ENCODE measurements at places on chromosomes 11 and 22. TPM values are rescaled to one million over a fixed set of nuclear protein-coding genes. Genes with fewer than 3 reads are reported as not detected.

Gene OR10D3
- not detected for polyA plus RNA-seq

Gene C11orf98
- polyA plus RNA-seq, result 149 TPM

Gene KCNJ1
- polyA plus RNA-seq, result not detected

Gene C11orf24
- polyA plus RNA-seq, result 10.4 TPM

Gene SULT4A1
- not detected for polyA plus RNA-seq

- DNase-seq, result no peak
These were observed 29.9 kb downstream of the SHANK2 start for GRCh38 chr11:71222318-71223080.

GRCh38 chr22:46537225-46537945 lies at the start of gene CELSR1:
TSS of gene CELSR1 (minus strand) at chr22:46537620. CDS start at chr22:46537170, 450 bp downstream.
- DNase-seq, result peak; percentile 27

DNA sequence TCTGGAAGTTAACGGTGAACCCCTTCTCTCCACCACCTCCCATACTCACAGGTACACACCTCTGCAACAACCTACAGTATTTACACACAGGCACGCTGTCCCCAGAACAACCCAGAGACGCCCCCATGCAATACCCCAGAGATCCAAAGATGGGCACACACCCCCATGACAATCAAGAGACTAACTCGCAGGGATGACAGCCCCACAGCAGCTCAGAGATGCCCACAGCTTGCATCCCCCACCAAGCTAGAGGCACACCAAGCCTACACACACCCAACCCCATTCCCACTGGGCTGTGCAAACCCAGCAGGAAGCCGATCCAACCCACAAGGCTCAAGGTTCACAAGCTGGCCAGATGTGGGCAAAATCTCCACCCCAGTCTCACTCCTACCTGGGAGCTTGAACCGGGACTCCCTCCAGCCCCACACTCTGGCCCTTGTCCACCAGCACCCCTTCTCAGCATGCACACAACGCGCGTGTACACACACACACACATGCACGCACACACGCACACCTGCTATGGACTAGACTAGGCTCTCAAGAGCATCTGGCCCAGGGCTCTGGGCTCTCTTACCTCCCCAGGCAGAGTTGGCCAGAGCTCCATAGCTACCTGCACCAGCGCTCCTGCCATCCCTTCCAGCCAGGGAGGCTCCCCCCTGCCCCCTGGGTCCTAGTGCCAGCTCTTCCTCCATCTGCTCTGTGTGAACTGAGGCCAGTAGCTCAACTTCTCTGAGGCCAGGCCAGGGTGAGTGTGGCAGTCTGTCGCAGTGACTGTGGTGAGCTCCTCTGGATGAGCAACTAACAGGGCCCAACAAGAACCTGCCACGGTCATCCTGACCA lies 11.5 kb downstream of the STARD10 start:
- no peak for DNase-seq

GRCh38 chr11:100639140-100639539 lies 47.9 kb upstream of the ARHGAP42 start:
- DNase-seq, result no peak

DNA sequence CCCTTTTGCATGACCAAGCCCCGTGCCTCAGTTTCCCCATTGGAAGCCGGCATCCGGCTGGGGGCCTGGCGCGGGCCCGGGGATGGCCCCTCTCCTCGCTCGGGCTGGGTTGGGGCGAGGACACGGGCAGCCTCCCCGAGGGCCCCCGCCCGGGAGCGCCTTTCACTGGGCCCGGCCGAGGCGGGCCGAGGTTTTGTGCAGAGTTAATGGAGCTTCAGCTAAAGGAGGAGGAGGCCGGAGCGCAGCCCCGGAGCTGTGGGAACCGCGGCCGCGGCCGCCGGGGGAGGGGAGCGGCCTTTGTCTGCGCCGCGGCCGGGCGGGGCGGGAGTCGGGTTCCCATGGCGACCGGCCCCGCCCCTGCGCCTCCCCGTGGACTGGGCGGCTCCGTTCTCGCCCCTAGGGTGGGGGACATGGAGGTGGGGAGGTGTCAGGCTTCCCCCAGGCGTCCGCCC lies 1.4 kb upstream of the MAPK11 start:
- DNase-seq, result peak; percentile 36

GRCh38 chr22:26821854-26822253 lies 164.5 kb downstream of the MIAT start:
- DNase-seq, result no peak

DNA sequence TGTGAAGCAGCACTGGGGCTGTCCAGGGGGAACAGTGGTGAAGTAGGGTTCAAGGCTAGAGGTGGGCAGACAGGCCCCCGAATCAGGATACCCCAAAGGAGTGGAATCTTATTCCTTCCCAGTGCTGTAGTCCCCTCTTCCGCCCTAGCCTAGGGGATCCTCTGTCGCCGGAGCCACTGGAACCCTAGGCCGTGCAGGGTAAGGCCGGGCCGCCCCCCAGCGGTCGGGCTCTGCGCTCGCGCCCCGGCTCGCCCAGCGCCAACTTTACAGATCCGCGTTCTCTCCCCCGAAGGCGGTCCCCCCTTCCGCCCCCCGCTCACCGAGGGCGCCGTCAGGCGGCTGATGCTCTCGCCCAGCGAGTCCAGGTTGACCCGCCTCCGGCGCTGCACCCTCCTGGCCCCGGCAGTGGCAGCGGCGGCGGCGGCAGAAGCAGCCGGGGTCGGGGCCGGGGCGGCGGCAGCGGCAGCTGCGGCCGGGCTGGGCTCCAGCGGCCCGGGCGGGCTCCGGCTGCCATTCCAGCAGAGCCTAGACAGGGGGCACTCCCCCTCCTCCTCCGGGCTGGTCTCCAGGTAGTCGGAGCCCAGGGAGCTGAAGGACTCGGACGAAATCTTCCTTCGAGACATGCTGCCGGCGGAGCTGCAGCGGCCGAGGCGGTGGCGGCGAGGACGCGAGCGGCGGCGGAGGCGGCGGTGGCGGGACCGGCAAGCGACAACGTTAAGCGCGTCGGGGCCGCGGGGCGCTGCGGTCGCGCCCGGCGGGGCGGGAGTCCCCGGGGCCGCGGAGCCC lies 650 bp downstream of the GUCY1A2 start:
- no peak for DNase-seq

DNA sequence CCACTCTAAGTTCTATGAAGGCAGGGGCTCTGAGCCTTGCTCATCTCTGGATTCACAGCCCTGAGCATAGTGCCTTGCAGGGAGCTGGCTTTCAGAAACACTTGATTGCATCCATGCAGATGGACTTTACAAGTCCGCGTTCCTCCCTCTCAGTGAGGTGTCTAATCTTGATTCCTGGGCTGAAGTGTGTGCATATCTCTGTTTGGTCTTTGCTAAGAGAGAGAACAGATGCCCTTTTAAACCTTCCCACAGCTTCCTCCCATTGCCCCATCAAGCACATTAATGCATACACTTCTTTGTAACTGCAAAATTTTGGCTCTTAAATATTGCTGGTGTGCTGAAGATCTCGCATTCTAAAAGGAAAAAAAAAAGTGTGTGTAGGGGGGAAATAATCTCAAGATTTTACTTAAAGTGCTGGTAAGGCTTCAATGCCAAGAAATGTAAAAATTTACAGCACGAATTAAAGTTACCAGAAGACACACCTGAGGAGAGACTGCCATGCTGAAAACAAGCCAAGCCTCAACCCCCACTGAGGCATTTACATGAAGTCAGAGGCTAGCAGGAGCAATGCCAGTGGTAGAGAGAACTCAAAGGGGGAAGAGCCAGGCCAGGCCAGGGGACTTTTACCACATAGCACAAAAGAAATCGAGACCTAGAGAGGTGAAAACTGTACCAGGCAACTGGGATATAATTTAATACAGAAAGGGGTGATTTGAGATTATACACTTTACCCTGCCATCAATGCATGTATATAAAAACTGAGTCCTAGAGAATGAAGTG lies 492.1 kb downstream of the SOX6 start:
- DNase-seq, result no peak

DNA sequence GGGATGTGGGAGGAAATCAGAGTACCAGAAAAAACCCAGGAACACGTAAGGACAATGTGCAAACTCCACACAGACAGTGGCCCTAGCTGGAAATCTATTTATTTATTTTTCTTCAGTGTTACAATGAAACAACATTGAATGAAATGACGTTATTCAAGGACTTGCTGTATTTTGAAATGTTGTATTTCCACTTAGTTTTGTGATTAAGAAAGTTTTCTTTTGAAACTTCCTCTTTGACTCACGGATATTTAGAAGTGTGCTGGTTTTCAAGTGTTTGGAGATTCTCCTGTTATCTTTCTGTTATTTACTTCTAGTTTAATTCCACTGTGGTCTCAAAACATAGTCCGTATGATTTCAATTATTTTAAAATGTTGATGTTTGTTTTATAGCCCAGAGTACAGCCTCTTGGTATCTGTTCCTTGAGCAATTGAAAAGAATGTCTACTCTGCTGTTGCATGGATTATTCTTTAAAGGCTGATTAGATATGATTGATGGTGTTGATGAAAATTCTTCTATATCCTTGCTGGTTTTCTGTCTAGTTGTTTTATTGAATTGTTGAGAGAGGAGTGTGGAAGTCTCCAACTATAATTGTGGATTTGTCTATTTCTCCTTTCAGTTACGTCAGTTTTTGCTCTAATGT lies 141.0 kb downstream of the ARHGAP20 start:
- no peak for DNase-seq

All from naive thymus-derived CD8-positive, alpha-beta T cell (primary cell).